ENCODE measurements at places on chromosomes 1 and 21.

GRCh38 chr1:245582026-245582425 is 427.2 kb downstream of the KIF26B start:
- DNase-seq = no peak

DNA sequence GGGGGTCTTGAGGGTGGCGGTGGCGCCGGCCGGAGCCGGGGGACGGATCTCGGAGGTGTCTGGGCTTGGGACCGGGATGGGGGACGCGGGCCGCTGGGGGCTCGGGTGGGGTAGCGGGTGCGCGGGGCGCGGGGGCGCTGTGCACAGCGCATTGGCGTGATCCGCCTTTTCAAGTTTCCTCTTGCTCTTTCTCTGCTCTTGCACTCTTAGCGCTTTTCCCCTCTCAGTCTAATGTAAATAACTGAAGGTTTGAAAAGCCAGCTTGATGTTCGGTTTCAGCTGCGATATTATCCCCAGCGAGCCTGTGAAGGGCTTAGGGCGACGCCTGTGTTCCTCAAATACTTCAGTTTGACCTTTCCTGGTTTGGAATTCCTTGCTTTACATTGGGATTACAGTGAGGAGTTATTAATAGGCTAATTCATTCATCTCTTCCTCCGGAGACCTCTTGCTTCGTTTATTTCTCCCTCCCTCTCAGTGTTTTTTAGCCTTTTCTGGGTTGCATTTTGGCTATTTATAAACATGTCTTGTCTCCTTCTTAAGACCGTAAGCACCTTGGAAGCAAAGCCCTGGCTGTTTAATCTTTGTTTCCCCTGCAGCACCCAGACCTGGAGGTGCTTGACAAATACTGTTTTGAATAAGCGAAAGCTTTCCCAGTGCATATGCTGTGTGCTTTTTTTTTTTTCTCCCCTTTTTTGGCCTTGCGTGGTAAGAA is 693 bp downstream of the RAB4A start:
- no peak for DNase-seq

- DNase-seq = no peak
Observed at GRCh38 chr1:203163891-203164635, 11.6 kb downstream of the MYBPH start.

DNA sequence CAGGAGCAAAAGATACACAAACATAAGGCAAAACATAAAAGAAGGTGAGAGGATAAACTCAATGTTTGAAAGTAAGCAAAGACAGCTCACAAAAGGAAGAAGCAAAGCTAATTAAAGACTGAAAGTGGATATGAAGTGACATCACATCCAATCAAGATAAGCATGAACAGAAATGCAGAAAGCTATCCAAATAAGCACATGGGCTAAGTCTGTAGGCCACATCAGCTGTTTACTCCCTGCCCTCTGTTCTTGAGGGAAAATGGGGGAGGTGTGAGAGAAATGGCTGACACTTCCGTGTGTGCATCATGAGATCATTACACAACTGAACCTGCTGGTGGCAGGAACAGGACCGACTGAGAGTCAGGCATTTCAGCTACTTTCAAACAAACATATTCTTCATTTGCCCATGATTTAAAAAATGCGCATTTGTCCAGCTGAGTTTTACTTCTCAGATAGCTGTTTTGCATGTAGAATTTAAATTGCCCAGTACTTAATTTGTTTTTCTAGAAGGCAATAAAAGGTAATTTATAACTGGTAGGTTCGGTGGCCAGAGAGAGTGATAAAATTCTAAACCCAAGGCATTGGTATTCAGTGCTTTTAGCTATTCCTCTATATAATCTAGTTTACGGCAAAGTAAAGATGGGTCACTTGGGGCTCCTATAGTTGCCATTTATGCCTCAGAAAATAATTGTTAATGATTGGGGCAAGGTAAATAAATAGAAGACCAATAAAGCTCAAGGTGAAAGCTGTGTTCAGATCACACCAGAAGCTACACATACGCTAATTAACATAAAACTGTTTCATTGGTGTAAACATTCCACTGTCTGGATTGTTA is 27.2 kb upstream of the MAN1A2 start:
- no peak for DNase-seq

- DNase-seq = no peak
Observed at GRCh38 chr1:101846820-101847219, 149.9 kb downstream of the OLFM3 start.
